ENCODE measurements at places on chromosomes 5 and 9. TPM values are rescaled to one million over a fixed set of nuclear protein-coding genes. Genes with fewer than 3 reads are reported as not detected.

- no peak for DNase-seq
Observed at GRCh38 chr5:136781464-136781863, 416.1 kb upstream of the TRPC7 start.

DNA sequence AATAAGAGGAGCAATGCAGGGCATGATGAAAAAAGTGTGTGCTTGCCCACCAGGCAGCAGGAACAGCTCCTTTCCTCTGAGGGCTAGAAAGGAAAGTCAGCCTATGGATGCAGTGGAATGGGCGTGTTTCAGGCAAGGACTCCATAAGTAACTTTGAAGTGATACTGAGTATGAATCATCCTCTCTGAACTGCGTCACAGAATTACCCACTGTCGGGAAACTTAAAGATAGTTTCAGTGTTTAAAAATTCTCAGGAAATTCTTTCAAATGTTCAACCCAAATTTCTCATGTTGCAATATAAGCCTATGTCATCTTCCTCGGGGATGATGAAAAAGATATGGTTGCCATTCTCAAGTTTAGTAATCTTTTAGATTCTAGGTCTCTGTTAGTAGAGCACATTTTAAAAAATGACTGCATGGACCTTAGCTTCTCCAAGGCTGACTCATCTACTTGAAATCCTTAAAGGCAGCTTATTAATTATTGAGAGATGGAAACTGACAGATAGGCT is 27.7 kb downstream of the PTCD2 start:
- peak; percentile 37 for DNase-seq

GRCh38 chr5:90871391-90871991 is 312.9 kb downstream of the ADGRV1 start:
- DNase-seq, result no peak

DNA sequence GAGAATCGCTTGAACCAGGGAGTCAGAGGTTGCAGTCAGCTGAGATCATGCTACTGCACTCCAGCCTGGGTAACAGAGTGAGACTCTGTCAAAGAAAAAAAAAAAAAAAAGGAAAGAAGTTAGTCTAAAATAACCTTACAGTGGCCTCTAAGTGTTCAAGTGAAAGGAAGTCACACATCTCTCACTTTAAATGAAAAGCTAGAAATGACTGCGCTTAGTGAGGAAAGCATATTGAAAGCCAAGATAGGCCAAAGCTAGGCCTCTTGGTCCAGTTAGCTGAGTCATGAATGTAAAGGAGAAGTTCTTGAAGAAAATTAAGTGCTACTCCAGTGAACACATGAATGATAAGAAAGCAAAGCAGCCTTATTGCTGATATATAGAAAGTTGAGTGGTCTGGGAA is 38.1 kb downstream of the ITGA1 start:
- no peak for DNase-seq

DNA sequence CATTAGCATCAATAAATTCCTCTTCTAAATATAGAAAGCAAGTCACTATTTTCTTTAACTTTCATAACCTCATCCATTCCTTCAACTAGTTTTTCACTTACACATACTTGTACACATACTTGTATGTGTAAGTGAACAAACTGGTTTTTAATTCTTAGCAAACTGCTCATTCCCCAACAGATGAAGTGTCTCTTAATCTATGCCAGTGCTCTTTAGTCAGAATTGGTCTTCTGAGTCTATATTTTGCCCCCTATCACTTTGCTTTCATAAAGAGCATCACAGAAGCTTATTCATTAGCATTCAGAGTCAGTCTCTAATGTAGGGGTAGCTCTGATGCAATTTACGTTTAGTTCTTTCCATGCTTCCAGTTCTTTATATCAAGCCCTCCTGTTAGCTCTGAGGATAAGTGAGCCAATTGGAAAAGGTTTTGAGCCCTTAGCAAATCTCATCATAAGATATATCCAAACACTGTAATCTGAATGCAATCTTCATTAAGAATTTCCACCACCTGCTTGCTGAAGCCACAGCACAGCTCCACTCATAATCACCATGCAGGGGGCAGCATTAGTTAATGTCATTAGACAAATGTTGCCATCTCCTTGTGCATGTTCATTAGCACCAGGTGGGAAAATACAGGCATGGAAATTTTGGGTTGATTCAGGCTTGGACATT is 178.5 kb upstream of the SLC24A2 start:
- no peak for DNase-seq

- DNase-seq, result no peak
Observed at GRCh38 chr9:129550199-129550839, 70.6 kb downstream of the C9orf50 start.

GRCh38 chr5:133386662-133387061 is 225.7 kb downstream of the FSTL4 start:
- no peak for DNase-seq

GRCh38 chr5:111068213-111068612 is 3.3 kb upstream of the TSLP start:
- no peak for DNase-seq

DNA sequence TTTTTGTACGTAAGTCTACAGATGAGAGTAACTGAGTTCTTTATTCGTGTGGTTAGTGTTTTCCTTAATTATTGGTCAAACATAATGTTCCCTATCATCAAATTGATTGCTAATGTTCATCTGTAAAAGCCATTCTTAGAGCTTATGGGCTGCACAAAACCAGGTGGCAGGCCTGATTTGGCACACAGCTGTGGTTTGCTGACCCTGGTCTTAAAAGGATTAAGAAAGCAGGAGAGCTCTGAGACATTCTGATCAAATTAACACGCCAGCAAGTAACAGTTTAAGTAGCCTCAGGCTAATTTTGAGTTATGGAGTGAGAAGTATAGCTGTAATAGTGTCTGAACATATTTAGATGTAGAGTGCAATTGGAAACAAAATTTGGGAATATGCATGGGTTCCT is 63.2 kb downstream of the PRR16 start:
- DNase-seq, result no peak

DNA sequence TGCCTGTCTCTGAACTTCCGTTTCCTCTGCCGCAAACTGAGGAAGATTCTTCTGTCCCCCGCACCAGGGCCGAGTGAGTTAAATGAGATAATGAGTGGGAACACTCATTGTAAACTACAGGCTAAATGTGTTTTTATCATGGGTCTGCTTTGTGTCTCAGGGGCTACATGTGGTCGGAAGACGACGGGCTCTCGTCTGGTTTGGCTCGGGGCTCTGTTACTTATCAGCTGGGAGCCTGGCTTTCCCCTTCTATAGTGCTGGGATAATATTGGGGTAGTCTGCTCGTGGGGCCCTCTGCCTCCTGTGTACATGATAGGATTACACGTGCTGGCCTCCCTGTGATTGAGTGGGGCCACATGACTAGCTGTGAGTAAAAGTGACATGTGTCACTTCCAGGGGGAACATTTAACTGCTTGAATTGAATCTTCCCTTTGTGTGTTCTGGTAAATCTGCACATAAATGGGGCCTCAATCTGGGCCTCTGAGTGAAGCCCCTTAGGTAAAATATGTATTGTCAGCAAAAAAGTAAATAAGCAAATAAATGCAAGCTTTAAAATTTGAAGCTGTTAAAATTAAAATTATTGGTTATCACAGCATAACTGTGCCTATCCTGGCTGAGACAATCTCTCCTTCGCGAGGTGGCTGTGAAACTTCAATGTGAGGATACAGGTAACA is 86.9 kb upstream of the SH3PXD2B start:
- DNase-seq, result no peak

- no peak for DNase-seq
Observed at GRCh38 chr9:86337469-86338108, 16.6 kb downstream of the TUT7 start.

DNA sequence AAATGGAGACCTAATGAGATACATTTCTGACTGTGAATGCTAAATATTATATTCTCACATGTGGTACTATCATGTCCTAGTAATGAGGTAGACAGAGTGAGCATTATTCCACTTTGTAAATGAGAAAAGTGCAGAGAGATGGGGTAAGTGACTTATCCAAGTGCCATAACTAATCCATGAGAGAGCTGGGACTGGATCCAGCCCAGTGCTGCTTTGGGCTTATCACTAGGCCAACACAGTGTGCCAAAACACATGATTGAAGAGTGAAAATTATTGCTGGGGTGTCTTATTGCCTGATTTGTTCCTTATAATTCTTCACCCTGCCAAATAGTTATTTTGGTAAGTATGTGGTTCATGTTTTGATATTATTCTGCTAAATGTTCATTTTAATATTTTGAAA is 442.2 kb upstream of the GRAMD2B start:
- no peak for DNase-seq

- no peak for DNase-seq
Observed at GRCh38 chr5:2906302-2907090, 155.0 kb upstream of the IRX2 start.

- no peak for DNase-seq
Observed at GRCh38 chr9:103899866-103900265, 194.2 kb upstream of the SMC2 start.

- no peak for DNase-seq
Observed at GRCh38 chr9:122158202-122158601, 1.4 kb downstream of the NDUFA8 start.

DNA sequence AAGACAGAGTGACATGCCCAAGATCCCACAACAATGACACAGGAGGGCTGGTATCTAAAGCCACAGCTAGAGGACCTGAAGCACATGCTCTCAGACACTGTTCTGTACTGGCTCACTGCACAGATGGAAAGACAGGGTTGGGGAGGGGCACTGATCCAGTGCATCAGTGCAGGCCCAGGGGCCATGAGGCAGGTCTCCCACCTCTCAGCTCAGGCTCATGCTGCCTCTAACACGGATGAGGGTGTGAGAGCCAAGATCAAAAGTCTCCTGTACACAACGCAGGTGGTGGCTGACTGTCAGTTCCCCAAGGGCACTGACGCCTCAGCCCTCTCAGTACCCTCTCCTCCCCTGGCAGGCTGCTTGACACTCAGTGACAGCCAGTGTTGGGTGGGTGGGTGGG is 10.9 kb downstream of the RAPGEF1 start:
- no peak for DNase-seq

DNA sequence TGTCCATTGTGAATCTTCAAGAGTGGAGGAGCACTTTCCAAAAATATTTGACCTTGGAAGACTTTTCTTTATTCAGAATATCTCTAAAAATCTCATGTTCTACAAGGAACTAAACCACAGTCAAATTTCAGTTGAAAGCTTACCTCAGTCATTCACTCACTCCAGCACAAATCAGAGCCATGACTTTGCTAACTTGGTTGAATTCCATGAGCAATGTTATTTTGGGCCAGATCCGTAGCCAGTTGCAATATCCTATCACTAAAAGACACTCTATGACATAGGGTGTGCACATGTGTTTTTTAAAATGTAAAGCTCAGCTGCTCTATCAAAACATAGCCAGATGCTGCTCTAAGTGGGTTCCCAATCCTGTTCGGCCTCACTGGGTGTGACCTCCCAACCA is 156.1 kb upstream of the ANKRD55 start:
- DNase-seq, result no peak

DNA sequence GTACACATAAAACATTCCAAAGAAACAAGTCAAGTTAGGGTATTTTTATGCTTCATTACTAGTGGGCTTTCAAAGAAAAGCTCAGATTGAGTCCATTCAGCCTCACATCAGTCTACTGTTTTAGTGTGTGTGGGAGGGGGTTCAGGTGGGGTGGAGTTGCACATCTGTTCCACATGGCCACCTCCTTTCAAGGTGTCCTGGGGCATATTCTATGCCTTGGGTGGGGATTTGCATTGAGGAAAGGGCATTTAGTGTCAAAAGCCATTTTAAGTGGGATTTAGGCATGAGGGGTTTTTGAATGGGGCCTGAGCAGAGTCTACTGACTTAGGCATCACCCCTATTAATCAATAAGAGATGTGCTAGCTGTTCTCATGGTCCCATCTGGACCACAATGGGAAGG is 983.1 kb downstream of the TLE4 start:
- no peak for DNase-seq

- no peak for DNase-seq
Observed at GRCh38 chr5:19370655-19371386, 617.2 kb downstream of the CDH18 start.

The ADGRD2 gene
- not detected for total RNA-seq

The RAB3C gene
- total RNA-seq, result 4.2 TPM

The IFNA17 gene
- not detected for total RNA-seq

The DOCK8 gene
- 1.2 TPM for total RNA-seq

The ADAMTS19 gene
- total RNA-seq, result under 0.01 TPM
